ENCODE measurements at places on chromosomes 11 and 22. TPM values are rescaled to one million over a fixed set of nuclear protein-coding genes. Genes with fewer than 3 reads are reported as not detected.

DNA sequence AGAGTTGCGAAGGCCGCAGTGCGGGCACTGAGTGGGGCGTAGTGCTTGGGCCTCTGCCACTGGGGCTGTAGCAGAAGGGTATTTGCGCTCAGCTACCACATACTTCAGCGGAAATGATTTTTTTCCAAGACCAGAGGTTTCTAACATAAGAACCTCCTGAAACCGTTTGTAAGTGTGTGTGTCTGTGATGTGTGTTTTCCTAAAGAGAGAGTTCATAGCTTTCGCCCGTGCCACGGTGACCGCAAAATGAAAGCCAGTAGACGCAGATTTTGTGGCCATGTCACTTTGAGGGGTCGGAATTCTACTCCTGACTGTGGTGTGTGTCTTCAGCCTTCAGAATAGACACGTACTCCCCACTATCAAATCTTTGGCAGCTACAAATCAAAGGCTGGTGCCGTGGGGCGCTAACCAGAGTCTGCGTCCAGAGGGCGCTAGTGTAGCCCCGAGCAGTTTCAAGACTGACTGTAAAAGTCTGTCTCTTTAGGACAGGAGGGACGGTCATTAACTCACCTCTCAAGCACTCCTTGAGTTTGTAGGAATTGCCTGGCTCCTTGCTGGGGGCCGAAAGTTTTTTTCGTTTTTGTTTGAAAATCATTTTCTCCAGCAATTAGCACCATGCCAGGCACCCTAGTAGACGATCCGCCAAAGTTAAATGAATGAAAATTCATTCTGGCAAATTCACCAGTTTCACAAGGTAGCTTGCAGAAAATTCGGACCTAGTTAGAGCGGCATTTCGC is 2.5 kb upstream of the CALCA start:
- DNase-seq, result peak; percentile 72

The MAML2 gene
- 4.5 TPM for polyA plus RNA-seq

DNA sequence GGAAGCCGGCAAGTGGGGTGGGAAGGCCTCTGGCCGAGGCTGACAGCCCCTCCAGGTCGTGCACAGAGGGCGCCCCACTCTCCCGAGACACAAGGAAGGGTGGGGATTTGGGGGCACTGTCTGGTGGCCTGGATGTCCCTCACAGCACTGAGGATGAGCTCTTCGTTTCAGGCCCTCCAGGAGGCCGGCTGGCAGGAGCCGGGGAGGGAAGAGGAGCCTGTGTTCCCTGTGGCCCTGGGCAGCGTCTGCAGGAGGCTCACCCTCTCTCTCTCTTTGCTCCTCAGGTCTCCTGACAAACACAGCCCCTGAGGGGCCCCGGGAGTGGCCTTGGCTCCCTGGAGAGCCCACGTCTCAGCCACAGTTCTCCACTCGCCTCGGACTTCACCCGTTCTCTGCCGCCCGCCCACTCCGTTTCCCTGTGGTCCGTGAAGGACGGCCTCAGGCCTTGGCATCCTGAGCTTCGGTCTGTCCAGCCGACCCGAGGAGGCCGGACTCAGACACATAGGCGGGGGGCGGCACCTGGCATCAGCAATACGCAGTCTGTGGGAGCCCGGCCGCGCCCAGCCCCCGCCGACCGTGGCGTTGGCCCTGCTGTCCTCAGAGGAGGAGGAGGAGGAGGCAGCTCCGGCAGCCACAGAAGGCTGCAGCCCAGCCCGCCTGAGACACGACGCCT is 1078.0 kb downstream of the BRD1 start:
- DNase-seq, result no peak

DNA sequence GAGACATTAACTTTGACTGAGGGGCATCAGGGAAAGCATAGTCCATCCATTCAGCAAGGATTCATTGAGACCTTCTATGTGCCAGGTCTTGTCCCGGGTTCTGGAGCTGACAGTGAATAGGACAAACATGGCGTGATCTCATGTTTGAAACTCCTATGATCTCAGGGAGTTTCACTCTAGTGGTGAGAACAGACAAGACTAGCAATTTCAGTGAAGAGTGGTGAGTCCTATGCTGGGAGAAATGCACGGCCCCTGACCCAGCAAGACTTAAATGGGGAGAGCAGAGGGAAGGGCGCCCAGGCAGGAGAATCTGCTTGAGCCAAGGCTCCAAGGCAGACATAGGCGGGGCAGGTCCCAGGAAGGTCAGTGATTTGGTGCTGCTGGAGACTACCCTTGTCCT is 155.7 kb downstream of the CEP164 start:
- no peak for DNase-seq

- DNase-seq, result peak; percentile 91
Measured at GRCh38 chr11:65315204-65315865, 669 bp downstream of the CDC42EP2 start.

- no peak for DNase-seq
Measured at GRCh38 chr11:112842151-112842550, 119.1 kb upstream of the NCAM1 start.

The SPDYC gene
- not detected for polyA plus RNA-seq

DNA sequence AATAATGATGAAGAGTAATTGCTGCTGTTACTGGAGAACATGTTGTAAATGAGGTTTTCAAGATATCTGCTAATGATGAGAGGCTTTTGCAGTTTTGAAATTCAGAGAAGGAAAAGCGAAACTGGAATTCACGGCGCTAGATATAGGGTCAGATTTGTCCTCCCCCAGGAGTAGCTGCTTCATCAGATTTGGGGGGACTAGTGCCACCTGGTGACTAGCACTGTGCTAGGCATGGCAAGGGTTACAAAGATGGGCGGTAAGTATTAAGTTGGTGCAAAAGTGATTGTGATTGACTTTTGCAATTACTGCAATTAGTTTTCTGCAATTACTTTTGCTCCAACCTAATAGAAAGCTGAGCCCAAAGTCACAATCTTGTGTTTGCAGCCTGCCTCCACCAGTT is 879.9 kb upstream of the TENM4 start:
- DNase-seq, result no peak

DNA sequence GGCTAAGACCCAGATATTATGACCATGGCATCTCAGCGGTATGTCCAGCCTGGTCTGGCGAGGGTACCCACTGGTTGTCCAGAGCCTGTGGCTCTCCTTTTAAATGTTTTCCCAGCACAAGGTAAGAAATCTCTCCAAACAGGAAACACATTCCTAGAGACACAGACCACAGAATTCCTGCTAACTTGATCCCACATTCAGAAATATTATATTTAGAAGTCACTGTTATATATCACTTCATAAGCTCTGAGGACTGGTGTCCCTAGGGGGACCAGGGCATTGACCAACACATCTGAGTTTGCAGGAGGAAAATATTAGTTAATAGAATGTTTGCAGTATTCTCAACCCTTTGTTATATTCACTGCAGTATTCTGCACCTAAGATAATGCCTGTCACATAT is 23.1 kb downstream of the TMPRSS13 start:
- DNase-seq, result no peak

- DNase-seq, result no peak
Measured at GRCh38 chr11:126438691-126439090, 83.2 kb downstream of the ST3GAL4 start.

GRCh38 chr11:34658071-34659015 is 37.5 kb downstream of the EHF start:
- DNase-seq, result no peak

- no peak for DNase-seq
Measured at GRCh38 chr22:35912658-35913057, 116.0 kb downstream of the RBFOX2 start.

The ANO5 gene
- 0.48 TPM for polyA plus RNA-seq

The KRTAP5-1 gene
- polyA plus RNA-seq, result not detected

- no peak for DNase-seq
Measured at GRCh38 chr22:46209262-46209661, 40.8 kb downstream of the CDPF1 start.

The INPP5J gene
- polyA plus RNA-seq, result 5.6 TPM

The PLAAT4 gene
- polyA plus RNA-seq, result 32.4 TPM

DNA sequence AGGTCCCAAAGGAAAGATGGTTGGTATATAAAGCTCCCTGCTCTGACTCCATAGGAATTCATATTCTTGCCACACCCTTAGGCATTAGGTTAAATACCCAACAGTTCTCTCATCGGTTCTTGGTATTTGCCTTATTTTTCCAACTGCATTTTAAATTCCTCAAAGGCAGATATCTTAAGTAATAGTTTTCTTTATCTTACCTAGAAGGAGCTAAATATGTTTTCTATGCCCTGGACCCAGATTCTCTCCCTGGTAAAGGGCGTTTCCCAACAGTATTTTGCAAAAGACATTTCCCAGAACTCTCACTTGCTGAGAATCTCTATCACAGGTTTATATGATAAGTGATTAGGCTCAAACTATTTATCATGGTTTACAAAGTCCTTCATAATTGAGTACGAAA is 158.6 kb upstream of the BDNF start:
- DNase-seq, result no peak

- DNase-seq, result no peak
Measured at GRCh38 chr22:39012533-39013511, 1.2 kb upstream of the APOBEC3C start.

DNA sequence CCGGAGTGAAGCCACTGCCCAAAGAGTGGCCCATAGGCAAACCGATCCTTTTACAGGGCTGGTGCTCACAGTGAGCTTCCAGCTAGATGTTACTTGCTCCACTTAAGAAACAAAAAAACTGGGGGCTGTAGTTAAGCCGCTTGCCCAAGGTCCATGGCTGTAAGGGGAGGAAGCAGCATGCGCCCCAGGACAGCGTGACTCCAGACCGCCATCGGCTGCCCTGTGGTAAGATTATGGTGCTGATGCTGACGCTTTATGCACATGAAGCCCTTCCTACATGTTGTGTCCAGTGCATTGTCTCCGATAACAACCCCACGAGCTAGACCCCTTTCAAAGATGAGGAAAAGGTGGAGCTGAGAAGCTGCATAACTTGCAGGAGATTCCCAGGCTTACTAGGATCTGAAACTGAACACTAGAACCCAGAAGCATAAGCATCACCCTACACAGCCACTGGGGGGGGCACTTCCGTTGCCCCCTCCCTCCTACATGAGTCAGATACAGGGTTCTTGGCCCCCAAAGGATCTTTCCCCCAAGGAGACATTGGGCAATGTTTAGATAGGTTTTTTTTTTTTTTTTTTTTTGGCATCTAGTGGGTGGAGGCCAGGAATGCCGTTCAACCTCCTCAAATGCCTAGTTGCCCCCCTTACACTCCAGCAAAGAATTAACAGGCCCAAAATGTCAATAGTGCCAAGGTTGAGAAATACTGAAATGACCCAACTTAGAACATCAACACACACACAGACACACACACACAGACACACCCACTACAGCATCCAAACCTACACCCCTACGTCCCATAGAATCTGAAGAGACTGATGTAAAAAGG is 53.9 kb downstream of the MN1 start:
- DNase-seq, result no peak

DNA sequence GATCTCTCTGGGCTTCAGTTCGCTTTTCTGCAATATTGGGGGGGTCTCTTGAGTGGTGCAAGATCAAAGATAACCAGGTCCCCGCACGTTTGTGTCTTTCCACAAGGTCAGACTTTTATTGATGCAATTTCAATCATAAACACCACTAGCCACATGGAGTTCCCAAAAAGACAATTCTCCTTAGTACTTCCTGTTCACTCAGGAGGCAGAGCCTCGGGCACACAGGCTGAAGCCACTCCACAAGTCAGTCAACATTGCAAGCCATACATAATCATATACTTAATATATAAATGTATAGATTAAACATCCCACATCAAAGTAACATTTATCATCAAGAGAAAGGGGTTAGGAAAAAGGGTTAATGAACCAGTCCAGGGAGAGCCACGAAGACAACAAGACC is 12.0 kb downstream of the ST14 start:
- DNase-seq, result no peak

The LRRN4CL gene
- polyA plus RNA-seq, result 0.36 TPM

GRCh38 chr11:111845276-111846028 is 25.9 kb downstream of the ALG9 start:
- no peak for DNase-seq

DNA sequence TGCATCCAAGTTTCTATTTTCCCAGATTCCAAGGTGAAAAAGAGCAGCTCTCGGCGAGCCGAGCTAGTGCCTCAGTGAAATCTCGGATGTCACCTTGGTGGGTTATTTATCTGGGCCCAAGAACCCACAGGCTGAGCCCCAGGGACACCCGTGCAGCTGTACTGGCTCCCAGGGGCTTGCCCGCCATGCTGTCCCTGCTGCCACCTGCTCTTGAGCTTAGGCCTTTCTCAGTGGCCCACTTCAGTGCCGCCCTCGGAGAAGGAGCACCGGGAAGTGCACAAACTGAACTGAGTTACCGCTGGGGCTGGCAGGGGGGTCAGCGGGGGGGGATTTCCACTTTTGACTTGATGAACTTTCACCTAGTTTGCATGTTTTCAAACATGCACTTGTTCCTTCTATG is 27.9 kb downstream of the CPT1A start:
- DNase-seq, result no peak

GRCh38 chr11:126710804-126711399 is 289.7 kb downstream of the KIRREL3 start:
- DNase-seq, result no peak

The MYRF gene
- polyA plus RNA-seq, result 70.8 TPM

The LMNTD2 gene
- 1.1 TPM for polyA plus RNA-seq

GRCh38 chr22:39917197-39917643 is 16.3 kb downstream of the GRAP2 start:
- no peak for DNase-seq

- no peak for DNase-seq
Measured at GRCh38 chr11:5548440-5548839, at the start of gene OR52H1. Gene OR52H1 (minus strand): TSS chr11:5548540. CDS start chr11:5545505, 3,035 bp downstream.

DNA sequence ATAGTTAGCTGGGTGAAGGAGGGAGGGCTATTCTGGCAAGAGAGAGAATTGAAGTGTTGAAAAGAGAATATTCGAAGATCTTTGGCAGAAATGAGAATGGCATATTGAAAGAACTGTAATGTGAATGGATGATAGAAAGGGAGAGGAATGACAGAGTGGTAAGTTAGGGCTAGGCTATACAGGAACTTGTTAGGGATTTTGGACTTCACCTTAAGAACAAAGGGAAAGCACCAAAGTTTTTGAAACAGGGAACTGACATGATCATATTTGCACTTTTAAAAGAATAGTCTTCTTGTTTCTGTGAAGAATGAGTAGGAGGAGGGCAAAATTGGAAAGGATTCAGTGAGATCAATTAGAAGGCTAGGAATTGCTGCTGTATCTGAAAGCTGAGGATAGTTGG is 119.3 kb downstream of the METTL15 start:
- no peak for DNase-seq

GRCh38 chr11:4085575-4085974 is 9.0 kb upstream of the RRM1 start:
- DNase-seq, result no peak

The CSF2RB gene
- polyA plus RNA-seq, result 0.20 TPM

DNA sequence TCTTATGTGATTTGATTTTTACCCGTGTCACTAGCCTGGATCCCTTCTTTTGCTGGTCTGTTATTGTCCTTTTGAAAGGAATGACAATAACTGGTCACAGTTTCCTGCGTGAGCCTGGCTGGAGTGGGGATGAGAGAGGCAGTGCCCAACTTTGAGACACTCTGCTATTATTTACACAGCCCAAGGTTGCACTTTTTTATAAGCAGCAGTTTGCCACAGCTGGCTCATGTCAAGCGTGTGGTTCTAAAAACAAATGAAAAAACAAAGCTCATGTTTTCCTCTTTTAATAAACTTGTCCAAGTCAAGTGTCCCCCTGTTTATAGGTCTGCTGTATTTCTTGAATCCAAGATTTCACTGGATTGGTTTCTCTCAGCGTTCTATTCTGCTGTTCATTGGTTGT is 201.3 kb downstream of the GRIK4 start:
- no peak for DNase-seq

- DNase-seq, result peak; percentile 27
Measured at GRCh38 chr22:47775686-47776085, 1013.2 kb downstream of the TBC1D22A start.
